ENCODE measurements at places on chromosomes 6 and 20.

GRCh38 chr20:21874127-21874526 lies 168.7 kb downstream of the PAX1 start:
- DNase-seq = no peak

GRCh38 chr6:131182991-131183425 lies 47.7 kb downstream of the AKAP7 start:
- peak; percentile 54 for DNase-seq

- no peak for DNase-seq
Observed at GRCh38 chr6:157223021-157223430, 100.3 kb downstream of the TMEM242 start.

GRCh38 chr6:33672808-33673207 lies 38.7 kb downstream of the UQCC2 start:
- peak; percentile 92 for DNase-seq

DNA sequence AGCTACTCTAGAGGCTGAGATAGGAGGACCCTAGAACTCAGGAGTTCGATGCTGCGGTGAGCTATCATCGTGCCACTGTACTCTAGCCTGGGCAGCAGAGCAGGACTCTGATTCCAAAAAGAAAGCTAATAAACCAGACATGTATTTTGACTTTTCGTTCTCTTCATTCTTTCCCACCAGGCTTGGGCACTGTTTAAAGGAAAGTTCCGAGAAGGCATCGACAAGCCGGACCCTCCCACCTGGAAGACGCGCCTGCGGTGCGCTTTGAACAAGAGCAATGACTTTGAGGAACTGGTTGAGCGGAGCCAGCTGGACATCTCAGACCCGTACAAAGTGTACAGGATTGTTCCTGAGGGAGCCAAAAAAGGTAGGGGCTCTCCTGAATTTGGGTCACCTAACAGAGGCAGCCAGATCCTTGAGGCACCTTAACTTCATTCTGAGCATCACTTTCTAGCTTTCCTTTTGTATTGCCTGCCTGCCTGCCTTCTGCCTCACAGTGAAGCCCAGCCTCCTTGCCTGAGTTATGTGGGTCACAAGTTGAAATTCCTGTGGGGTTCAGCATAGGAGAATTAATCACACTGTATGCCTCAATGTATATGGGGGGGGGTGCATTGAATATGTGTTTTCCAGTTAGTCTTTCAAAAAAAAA lies 3.2 kb downstream of the IRF4 start:
- no peak for DNase-seq

DNA sequence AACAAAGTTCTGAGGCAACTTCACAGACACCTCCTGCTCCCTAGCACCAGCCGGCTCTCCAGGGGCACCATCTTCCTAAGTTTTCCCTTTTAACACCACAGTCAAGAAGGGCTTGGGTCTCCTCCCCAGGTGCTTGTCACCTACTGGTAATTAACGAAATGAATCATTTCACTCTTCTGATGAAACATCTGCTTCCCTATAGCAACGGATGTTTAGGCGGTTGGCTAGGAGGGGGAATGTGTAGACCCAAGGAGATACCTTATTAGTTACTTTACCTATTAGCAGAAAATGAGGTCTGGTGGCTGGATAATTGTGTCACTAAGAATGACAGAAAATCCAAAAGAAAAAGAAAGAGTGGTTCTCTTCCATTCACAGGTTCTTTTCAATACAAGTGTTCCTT lies 46.3 kb upstream of the FABP7 start:
- DNase-seq = no peak

Measured in amniotic epithelial cell (primary cell).